ENCODE measurements at places on chromosomes 16 and 17.

- DNase-seq = no peak
These were observed 9.6 kb downstream of the PIK3R6 start for GRCh38 chr17:8857919-8858318.

DNA sequence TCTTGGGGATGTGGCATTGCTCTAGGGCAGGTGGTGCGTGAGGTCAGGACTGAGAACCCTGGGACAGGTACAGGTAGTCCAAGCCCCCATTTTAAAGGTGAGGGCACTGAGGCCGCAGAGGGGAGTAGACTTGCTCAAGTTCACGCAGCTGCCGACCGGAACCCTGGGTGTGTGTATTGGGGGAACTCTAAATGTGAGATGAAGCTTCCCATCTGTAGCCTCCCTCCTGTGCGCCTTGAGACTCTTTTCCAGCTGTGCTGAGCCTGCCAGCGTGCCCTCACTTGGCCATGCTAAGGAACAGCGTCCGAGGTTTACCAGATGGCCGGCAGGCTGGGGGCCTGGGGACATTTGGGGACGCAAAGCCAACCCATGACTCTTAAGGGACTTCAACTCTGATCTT, 79.0 kb upstream of the CDC42EP4 start:
- DNase-seq = no peak

GRCh38 chr17:77909816-77910215, 48.7 kb upstream of the TNRC6C start:
- DNase-seq = no peak

DNA sequence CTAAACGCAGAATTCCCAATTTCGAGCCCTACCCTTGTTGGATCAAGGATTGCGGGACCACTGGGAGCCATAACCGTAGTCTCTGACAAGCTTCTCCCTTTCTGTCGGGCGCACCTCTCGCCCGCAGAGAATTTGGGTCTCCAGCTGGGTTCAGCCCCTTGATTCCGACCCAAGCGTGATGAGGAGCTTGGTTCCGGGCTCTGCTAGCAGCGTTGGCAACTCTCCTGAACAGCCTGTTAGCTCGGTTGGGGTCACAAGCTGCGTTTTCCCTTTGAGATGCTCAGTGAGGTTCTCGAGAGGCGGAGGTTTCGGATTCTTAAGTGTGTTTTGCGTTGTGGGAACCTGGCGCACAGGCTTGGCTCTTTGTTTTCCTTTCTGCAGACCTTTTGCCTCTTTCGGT, 655 bp downstream of the ATXN1L start:
- DNase-seq = no peak

GRCh38 chr17:4476017-4476416, 22.7 kb upstream of the SPNS2 start:
- no peak for DNase-seq

GRCh38 chr17:74842146-74842598, 17.5 kb downstream of the GRIN2C start:
- DNase-seq = no peak

GRCh38 chr16:31869511-31870201, 4.0 kb upstream of the ZNF267 start:
- DNase-seq = peak; percentile 92

DNA sequence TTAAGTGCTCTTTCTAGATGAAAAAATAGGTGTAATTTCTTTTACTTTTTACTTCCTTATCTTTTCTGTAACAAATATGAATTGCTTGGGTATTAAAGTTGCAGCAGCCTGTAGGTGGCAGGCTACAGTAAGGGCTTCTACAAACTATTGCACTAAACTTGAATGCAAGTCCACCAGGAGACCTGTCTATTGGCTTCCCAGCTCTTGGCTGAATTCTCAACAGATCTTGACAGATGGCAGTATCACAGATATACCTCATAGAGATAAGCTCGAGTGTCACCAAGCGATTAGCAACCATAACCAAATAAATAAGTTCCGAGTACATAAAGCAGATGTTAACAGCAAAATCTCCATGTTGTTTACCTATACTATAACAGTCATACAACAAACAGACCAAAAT, 5.9 kb downstream of the BBS2 start:
- peak; percentile 56 for DNase-seq

DNA sequence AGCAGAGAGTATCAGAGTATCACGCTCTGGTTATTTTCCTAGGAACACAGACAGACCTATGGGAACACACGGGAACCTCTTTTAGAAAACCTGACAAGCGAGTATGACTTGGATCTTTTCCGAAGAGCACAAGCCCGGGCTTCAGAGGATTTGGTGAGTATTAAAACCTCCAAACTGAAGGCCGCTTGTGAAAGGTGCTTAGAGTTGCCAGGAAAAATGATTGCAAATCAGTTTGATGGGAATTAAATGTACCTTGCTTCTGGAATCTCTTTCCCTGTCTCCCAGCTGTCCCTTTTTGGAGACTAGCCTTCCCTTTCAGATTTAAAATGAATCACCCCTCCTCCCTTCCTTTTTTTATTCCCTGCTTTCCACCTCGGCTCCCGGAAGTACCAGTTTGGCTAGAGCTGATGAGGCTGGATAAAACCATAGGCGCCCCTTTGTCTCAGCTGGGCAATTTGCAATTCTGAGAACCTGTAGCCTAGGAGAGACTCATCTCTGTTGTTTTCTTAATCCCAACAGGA, 27.3 kb downstream of the KAT7 start:
- DNase-seq = no peak

GRCh38 chr17:48748718-48749566, 20.4 kb upstream of the HOXB13 start:
- no peak for DNase-seq

GRCh38 chr17:3935825-3936355, 19.6 kb upstream of the P2RX1 start:
- DNase-seq = no peak

GRCh38 chr17:6710317-6710716, 2.9 kb downstream of the SLC13A5 start:
- DNase-seq = no peak

DNA sequence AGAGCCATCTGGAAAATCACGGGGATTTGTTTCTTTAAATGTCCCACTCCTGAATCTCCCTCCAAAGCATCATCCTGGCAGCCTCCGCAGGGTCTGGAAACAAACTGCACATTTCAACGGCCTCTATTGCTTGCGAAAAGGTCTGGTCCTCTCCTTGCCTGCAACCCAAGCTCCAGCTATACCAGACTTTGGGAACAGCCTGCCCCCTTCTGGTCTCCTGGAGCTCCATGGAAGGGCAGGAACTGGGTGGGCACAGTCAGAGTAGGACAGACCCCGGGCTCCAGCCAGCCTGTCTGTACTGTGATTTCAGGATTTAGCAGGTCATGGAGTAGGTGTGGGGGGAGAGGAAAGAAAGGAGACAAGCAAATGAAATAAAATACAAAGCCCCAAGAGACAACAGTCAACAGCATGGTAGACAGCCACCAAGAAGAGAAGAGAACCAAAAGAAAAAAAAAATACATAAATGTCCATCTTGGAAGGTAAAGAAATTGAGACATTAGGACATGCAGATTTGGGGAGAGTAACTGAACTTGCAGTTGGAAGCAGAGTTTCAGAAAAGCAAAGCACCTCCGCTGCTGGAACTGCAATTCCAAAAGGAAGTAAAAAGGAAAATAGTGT, 2.7 kb downstream of the XYLT1 start:
- DNase-seq = peak; percentile 51

DNA sequence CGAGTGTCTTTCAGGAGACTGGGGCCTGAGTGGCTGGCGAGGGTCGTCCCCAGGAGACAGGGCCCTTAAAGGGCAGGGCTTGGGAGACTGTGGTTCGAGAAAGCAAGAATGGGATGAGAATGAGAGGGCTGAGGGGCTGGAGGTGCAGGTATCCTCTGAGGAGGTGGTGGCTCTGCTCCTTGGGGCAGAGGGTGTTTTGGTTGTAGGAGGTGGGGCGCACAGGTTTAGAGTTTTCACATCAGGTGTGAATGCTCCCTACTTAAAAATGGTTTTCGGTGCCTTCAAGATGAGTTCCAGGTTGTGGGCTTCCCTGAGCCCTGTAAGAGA, 430 bp downstream of the BCAS3 start:
- no peak for DNase-seq

DNA sequence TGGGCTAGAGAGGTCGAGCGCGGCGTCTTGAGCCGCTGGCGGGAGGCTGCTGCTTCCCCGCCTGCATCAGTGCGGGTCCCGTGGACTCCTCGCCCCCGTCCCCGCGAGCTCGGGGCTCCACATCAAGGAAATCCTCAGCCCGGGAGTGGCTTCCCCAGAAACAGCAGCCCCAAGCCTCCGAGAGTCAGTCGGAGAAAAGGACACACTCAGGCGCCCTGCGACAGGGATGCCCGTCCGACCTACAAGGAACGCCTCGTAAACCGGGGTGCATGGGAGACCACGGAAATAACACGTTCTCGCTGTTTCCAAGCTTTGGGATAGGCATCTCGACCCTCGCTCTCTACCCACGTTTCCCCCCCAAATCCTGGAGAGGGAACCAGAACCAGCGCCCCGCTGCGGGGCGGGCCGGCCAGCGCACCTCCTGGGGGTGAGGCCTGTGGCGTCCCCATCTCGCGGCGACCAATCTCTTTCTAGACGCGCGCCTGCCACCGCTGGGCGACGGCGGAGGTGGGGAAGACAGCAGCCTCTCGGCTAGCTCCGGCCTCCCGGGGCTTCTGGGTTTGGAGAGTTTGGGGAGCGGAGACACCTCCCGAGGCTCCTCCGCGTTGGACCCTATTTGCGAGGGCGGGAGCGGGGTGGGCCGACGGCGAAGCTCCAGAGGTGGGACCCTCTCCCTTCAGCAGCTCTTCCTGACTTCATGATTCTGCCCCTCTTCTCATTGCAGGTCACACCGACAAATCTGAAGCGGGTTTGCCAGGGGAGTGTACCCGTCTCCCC, 759 bp upstream of the TP53I13 start:
- DNase-seq = peak; percentile 76

- no peak for DNase-seq
These were observed 20.4 kb downstream of the HEATR3 start for GRCh38 chr16:50086176-50086575.

DNA sequence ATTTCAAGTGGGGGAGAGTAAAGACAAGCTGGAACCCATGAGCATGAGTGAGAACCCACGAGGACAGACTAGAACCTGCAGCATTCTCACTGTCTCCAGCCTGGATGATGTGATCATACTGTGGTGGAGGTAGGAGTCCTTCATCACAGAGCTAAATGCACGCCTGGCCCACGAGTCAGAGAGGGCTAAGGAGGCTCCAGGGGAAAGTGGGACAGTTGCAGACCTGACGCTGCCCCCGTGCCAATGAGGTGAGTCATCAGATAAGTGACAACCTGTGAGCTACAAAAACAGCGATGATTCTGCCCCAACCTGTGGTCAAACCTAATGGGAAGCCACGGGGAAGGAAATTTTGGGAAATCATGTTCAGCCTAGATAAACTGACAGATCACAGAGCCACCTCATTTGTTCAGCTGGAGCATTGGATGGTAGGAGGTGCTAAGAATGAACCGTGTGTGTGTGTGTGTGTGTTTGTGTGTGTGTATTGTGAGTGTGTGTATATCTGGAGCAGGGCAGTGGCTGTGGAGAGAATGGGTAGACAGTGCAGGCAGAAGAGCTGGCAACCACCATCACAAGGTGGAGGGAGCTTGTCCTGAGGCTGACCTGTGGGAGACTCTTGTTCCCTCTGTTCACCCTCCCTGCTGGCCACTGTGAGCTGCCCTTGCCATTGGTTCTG, 131.8 kb downstream of the UTP18 start:
- no peak for DNase-seq

DNA sequence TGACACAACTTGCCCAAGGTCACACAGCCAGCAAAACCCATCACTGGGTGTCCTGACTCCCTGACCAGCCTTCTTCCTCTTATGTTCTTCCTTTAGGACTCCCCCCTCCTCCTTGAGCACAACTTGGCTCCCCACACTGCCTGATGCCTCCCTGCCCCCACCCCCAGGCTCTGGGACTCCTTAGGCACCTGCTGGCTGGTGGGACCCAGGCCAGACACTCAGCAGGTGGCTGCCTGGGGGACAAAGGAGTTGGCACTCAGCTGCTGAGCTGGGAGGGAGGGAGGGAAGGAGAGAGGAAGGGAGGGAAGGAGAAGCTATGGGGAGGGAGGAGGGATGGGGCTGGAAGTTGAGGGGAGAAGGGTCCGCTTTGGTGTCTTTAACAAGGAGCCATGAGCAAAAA, 8.0 kb downstream of the SEZ6 start:
- DNase-seq = no peak
